ENCODE measurements at places on chromosomes 1 and 21.

DNA sequence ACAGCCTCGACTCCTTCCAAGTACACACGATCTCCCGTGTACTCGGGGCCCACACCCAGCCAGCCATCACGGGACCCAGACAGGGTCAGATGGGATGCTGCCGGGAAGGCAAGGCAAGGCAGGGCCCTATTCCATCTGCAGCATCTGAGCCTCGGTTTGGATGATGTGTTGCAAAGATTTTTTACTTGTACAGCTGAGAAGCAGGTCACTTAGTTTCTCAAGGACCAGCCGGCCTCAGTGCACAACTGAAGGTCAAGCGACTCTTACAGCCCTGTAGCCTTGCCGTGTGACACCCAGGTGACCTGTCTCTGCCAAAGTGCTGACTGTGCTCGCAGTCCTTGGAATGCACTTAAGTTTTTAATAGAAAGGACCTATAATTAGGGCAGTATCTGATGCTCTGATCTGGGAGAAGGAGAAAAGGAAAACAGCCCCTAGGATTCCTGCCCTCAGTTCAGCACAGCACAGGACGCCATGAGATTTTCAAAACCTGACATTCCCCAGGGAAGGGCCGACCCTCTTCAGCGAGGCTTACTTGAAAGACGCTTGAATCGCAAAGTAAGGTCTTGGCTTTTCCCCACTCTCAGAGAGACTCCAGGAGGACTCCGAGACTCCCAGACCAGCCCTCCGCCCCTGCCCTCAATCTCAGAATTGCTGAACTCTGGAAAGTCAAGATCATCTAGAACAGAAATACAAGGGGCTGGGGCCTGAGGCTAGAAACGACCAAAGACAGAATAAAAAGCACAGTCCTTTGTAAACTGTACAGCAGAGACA, 1.3 kb downstream of the GPR157 start:
- DNase-seq = no peak

- no peak for DNase-seq
Measured at GRCh38 chr1:202568826-202569225, 141.4 kb downstream of the SYT2 start.

DNA sequence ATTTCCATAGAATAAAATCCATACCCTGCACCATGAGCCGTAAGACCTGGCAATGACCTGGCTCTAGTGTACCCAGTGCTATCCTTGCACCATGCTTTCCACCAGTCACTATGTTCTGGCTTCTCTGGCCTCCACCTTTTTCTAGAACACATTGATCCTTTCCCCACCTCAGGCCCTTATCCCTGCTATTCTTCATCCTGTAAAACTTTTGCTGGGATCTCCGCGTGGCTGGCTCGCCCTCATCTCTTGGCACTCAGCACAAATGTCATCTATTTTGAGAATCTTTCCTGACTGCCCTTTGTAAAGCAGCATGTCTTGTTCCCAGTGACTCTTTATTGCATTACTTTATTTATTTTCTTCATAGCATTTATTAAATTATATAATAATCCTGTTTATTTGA, 169.8 kb upstream of the B3GALT2 start:
- no peak for DNase-seq

GRCh38 chr1:152078831-152079441, 9.9 kb downstream of the TCHHL1 start:
- no peak for DNase-seq

- DNase-seq = no peak
Measured at GRCh38 chr1:76843821-76844464, 23.3 kb upstream of the ST6GALNAC5 start.

GRCh38 chr1:93124556-93125355, 45.7 kb downstream of the MTF2 start:
- DNase-seq = no peak

- DNase-seq = no peak
Measured at GRCh38 chr1:154615411-154615810, 7.4 kb upstream of the ADAR start.

GRCh38 chr1:159091607-159092031, 15.1 kb upstream of the AIM2 start:
- peak; percentile 58 for DNase-seq

DNA sequence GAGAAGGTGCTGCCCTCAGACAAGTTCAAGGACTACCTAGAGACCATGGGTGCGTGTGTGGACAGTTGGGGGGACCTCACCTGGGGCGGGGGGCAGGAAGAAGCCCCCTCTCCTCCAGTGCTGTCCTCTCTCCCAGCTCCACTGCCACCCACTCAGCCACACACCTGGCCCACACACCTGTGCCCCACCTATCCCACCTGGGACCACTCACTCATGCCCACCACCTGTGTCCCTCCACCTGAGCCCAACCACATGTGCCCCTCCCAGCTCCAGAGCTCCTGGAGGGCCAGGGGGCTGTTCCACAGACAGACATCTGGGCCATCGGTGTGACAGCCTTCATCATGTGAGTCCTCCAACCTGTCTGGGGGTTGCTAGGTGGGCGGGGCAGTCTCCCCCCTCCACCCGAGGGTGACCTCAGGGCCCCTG, 29.0 kb downstream of the TRIM11 start:
- no peak for DNase-seq

GRCh38 chr21:46661211-46661625, 25.7 kb downstream of the PRMT2 start:
- DNase-seq = peak; percentile 86

DNA sequence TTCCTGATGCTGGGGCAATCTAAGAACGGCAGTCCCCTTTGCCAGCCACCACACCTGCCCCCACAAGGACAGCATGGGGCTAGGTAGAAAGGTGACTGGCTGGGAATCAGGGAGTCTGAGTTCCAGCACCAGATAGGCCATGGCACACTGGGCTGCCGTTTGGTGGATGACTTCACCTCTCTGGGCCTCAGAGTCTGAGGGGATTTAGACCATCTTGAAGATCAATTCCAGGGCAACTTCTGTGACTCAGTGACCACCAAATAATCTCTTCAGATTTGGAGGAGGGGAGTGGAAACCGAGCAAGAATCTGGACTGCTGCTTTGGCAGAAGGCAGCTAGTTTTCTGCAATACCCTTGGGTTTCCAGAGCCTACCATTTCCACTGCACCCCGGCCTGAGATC, 92.1 kb upstream of the EDN2 start:
- DNase-seq = peak; percentile 41

DNA sequence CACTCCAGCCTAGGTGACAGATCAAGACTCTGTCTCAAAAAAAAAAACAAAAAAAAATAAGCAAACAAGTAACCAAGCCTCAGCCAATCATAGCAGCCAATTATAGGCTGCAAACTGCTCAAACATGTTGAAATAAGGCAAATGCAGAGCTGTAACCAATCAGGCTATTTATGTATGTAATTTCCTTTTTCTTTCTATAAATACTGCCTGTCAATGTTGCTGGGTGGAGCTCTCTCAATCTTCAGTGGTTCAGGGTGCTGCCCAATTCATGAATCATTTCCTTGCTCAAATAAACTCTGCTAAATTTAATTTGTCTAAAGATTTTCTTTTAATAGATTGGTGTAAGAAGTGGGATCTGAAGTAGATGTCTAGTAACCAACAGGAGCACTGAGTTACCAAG, 11.6 kb upstream of the CD1D start:
- no peak for DNase-seq

DNA sequence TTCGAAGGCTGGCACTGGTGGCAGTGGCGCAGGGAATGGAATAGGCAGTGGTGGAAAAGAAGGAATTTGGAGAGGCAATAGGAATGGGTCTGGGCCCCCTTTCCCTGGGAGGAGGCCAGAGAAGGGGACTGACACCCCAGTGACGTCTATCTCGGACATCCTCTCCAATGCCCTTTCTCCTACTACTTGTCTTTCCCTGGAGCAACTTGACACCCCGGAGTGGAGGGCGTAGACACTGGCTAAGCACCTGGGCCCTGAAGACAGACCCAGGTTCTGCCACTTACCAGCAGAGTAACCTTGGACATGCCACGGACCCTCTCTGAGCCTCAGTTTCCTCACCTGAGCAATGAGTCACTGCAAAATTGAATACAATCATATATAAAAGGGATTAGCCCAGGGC, 86.8 kb downstream of the CAMK2N1 start:
- DNase-seq = no peak

GRCh38 chr1:999725-1000356, at the start of gene HES4:
HES4 (minus strand) TSS chr1:1000097; CDS start chr1:999973, 124 bp downstream.
- peak; percentile 95 for DNase-seq

DNA sequence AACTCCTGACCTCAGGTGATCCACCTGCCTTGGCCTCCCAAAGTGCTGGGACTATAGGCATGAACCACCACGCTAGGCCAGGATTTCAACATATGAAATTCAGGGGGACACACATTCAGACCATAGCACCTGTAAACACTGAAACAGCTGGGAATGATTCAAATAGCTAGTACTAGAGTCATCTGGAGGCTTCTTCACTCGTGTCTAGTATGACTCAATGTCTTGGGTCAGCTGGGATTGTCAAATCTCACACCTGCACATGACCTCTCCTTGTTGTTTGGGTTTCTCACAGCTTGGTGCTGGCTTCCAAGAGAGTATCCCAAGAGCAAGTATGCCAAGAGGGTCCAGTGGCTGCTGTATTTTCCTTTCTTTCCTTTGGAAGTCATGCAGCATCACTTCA, 75.1 kb downstream of the PGM1 start:
- DNase-seq = peak; percentile 21

DNA sequence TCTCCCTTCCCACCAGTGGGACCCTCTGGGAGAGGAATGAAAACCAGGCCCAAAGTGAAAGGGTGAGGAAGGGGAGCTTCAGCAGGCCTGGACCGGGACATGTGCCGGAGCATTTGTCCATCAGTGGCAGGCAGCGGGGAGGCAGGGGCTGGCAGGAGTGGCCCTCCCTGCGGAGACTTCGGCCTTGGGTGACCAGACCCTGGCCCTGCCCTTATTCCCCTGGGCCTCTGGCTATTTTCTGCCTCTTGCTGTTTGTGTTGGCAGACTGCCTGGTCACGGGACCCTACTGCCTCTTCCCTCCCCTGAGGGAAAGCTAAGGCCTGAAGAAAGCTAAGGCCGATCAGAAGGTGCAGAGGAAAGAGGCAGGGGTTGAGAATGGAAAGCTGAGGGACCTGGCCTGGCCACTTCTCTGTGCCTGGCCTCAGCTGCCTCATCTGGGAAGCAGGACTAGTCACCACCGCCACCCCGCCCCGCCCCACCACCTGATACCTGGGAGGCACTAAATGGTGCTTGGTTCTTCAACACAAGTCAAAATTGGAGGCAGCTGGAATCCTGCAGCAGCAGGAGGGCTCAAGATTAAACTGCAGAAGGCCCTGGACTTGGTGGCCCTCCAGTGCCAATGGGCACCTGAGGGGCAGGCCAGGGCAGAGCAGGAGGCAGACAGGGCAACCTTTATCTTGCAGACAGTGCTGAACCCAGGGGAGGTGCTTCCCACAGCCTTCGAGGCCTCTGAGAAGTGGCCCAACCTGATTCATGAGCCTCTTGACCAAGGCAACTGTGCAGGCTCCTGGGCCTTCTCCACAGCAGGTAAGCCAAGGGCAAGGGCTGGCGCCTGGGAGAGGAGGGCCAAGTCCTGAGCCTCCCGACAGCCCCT, 7.9 kb downstream of the TINAGL1 start:
- peak; percentile 79 for DNase-seq

- DNase-seq = no peak
Measured at GRCh38 chr1:167198518-167199133, 22.1 kb upstream of the POU2F1 start.

DNA sequence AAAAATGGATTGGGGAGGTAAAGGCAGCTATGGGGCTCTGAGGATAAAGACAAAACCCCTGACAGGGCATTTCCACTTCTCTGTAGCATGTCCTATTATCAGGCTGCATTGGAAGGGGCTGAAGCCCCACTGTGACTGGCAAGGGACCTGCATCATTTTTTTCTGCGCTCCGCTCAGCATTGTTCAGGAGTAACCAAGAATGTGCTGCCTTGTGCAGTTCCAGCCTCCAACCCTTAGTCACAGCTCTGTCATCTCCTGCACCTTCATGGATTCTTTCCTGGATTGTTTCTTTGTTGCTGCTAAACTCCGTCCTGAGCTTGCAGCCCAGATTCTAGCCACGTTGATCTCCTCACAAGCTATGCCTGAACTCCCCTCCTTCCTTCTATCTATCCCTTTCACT, 37.4 kb downstream of the SERTAD4 start:
- no peak for DNase-seq

DNA sequence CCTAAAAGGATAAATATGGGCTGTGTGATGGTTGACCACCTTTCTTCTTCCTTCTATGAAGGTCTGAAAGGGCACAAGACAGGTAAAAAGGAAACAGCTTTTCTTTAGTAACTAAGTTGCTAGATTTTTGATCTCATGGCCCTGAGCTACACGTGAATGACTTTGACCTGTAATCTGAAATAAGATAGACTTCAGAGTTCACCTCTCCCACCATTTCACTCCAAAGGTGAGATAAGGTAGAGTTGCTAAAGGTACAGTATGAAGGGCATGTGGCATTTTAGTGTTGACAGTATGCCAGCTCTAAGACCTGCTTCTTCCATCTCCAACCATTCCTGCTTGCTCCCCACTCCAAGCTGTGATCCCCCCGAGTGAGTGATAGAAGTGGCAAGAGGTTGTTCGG, 25.8 kb upstream of the C8B start:
- no peak for DNase-seq

DNA sequence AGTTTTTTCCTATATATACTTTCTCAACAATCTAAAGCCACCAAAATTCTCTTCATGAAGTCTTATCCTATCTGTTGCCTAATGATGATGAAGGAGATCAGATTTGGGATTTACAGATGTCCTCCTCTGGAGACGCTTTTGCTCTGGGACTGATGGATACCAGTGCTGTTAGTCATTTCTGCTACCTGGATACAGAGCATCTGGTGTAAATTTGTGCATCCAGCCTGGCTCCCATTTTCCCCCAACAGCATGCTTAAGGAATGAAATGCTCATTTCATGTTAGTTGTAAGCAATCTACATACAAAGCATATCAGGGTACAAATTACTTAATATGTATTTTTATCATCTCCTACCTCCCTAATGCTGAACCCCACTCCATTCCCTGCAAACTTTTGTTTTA, 57.7 kb downstream of the HNRNPR start:
- no peak for DNase-seq

DNA sequence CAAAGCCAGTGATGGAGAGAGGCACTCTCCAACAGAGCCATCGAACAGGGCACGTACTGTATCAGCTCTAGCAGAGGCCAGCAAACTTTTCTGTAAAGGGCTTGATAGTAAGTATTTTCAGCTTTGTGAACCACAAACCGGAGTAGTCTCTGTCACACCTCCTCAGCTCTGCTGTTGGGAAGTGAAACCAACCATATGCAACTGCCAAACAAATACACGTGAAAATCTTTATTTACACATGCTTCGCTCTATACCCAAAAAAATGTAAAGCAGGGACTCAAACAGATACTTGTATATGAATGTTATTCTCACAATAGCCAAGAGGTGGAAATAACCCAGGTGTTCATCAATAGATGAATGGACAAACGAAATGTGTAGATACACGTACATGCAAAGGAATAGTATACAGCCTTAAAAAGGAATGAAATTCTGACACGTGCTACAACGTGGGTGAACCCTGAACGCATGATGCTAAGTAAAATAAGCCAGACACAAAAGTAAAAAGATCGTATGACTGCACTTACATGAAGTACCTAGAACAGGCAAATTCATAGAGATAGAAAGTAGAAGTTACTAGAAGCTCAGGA, 39.0 kb downstream of the SETD4 start:
- no peak for DNase-seq
